ENCODE measurements at places on chromosomes 3 and 15. TPM values are rescaled to one million over a fixed set of nuclear protein-coding genes. Genes with fewer than 3 reads are reported as not detected.

DNA sequence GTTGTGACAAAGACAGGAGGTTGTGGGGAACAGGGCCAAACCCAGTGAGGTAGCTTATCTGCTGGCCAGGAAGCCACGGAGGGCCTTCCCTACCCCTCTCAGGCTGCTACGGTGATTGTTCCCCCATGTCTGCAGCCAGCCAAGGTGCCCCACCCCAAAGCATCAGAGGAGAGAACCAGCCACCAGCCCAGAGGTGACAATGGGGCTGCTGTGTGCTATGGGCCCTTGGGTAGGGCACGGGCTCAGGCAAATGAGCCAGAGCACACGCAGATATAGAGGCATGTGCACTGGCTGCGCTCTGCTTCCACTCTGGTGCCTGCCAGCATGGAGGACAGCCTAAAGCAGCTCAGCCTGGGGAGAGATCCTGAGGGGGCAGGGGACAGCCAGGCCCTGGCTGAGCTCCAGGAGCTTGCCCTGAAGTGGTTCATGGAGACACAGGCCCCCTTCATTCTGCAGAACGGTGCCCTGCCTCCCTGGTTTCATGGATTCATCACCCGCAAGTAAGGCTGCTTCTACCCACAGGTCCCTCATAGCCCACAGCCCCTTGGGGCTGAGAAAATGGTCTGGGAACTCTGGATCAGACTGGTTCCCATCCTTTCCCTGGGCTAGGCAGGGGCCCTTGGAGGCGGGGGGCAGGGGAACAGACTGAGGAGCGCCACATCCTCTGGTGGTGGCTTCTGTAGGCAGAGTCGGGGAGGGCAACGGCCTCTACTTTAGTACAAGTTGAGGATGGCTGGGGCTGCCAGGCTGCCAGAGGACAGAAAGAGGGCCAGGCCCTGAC lies at the start of gene SH2D7:
Gene SH2D7, plus strand, starts transcription at position 301 of the 781 bp plus-strand sequence. Its CDS starts 24 bp downstream, at position 325.
- DNase-seq, result no peak

- no peak for DNase-seq
Measured at GRCh38 chr15:101349047-101349951, 54.3 kb upstream of the SNRPA1 start.

- no peak for DNase-seq
Measured at GRCh38 chr15:101107625-101108460, 144.0 kb downstream of the CHSY1 start.

The ATXN7 gene
- 29.0 TPM for polyA plus RNA-seq

DNA sequence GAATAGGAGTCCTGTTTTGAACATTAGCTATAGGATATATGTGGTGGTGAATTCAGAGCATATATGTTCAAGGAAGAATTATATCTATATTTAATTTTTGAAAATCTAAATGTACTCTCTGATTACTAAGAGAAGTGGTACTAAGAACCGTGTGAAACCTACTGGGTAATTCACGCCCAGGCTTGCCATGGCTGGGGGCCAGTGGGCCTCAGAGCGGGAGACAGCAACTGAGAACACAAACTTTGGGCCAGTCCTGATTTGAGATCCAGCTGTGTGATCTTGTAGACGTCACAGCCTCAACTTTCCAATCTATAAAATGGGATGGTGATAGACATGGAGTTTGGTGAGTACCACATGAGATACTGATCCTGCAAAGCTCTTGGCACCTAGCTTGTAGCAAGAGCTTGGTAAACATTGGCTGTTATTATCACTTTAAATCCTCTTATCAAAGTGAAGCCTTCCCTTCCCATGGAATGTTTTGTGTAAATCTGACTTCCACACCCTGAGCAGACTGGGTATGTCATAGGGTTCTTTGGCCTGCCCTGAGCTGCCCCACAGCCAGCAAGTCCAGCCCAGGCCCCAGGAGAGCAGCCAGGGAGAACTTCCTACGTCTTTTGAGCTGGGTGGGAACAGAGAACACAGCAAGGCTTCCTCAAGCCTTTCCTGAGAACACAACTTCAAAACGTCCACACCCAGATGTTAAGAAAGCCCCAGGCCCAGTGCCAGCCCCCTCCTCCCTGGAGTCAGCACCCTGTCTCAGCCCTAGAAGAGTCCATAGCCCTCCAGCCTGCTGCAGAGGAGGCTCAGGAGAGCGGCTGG lies 8.2 kb upstream of the PAQR5 start:
- DNase-seq, result no peak

DNA sequence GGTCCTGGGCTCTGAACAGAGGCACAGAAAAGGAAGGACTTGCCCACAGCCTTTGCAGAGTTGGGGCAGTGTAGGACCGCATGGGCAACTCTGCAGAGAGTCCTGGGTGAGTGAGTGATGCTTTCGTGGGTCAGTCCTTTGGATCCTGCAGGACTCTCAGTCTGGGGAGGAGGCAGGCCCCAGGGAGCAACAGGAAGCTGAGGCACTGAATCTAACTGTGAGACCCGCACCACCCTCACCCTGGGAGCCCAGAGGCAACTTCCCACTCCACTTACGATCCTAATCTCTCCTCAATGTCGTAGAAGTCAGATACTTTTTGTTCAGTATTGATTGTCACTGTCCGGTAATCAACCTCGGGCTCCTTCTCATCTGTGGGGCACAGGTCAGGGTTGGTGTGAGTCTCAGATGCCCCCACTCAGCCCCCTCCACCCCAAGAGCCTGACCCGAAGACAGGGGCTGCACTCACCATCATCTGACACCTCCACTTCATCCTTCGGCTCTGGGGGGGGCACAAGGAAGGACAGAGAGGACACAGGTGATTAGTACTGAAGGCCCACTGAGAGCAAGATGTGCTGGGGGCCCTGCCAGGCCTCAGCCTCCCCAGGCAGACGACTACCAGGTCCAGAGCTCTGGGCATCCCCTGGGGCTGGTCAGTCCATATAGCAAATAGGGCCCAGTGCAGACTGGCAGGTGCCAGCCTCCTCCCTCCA lies 64.0 kb upstream of the HACD2 start:
- no peak for DNase-seq

GRCh38 chr3:119783883-119784282 lies 2.0 kb downstream of the NR1I2 start:
- no peak for DNase-seq

- no peak for DNase-seq
Measured at GRCh38 chr15:48842501-48842900, 31.6 kb upstream of the CEP152 start.

DNA sequence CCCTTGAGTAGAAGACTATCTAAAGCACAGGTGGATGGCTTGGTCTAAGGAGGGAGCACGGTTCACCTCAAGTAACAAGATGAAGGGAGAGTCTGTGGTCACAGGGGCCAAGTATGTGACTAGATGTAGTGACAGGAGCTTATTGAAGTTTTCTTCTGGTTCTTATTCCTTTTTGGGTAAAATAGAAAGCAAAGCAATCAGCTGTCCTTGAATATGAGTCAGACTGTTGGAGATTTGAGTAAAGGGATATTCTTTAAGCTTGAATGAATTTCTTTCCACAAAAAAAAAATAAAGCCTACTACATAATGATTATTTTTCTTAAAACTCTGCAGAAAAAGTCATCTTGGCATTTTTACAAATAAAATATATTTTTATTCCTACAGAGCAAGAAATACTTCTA lies 1.5 kb upstream of the CNTN6 start:
- no peak for DNase-seq

- DNase-seq, result no peak
Measured at GRCh38 chr3:21434310-21434709, 316.7 kb downstream of the ZNF385D start.
